ENCODE measurements at places on chromosomes 1 and 21. TPM values are rescaled to one million over a fixed set of nuclear protein-coding genes. Genes with fewer than 3 reads are reported as not detected.

SPRR3 gene
- 10.0 TPM for total RNA-seq

TCEA3 gene
- 44.8 TPM for total RNA-seq

STX12 gene
- 81.6 TPM for total RNA-seq

DMRTA2 gene
- not detected for total RNA-seq

RHEX gene
- 12.5 TPM for total RNA-seq

- DNase-seq, result no peak
These were observed 91.3 kb upstream of the HNRNPU start for GRCh38 chr1:244955661-244956060.

DNA sequence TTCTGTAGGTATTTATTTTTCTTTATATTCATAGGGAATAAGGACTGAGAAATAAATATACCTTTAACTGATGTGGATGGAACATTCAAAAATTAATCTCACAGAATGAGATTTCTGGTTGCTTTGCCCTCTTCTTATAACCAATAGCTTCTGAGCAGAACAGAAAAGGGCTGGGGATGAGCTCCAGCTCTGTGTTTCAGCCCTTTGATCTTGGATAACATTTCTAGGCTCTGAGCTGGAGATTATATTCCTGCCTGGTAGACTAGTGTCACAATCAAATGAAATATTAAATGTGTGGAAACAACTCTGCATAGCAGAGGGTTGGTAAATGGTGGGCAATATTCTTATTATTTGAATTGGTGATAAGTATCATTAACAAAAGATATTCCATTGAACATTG, 14.6 kb downstream of the MAP3K21 start:
- no peak for DNase-seq

- no peak for DNase-seq
These were observed 203.4 kb upstream of the SPAG17 start for GRCh38 chr1:118388301-118388959.

DNA sequence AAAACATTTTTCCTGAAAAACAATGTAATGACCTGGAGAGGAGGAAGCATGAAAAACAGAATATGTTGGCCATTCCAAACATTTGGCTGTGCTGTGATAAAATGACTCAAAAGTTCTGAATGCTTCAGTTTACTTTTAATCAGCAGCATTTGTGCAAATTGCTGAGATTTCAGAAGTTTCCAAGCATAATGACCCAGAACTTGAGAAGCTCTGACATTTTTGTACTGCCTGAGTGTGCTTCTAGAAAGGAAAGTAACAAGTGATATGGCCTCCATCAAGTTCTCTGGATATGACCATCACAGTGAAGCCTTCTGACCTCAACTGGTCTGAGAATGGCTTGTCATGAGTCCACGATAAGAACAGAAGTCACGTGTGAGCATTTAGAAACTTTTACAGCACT, 283.4 kb upstream of the ZRANB2 start:
- DNase-seq, result no peak

GRCh38 chr1:240169188-240169587, 77.5 kb downstream of the FMN2 start:
- DNase-seq, result no peak

GRCh38 chr1:40155910-40156309, 5.3 kb upstream of the RLF start:
- no peak for DNase-seq

DNA sequence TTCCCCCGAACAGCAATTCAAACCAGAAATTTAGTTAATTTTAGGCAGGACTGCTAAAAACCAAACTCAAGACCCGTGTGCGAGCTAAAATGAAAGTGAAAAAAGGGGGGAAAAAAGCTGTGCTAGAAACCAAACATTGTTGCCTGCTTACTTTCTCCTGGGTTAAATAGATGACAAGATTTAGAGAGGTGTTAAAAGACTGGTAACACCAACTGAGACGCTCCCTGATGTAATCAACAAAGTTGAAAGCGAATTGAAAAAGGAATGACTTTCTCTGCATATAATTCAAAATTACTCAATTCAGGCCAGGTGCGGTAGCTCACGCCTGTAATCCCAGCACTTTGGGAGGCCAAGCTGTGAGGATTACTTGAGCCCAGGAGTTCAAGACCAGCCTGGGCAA, 6.8 kb downstream of the CDCA8 start:
- DNase-seq, result no peak

DNA sequence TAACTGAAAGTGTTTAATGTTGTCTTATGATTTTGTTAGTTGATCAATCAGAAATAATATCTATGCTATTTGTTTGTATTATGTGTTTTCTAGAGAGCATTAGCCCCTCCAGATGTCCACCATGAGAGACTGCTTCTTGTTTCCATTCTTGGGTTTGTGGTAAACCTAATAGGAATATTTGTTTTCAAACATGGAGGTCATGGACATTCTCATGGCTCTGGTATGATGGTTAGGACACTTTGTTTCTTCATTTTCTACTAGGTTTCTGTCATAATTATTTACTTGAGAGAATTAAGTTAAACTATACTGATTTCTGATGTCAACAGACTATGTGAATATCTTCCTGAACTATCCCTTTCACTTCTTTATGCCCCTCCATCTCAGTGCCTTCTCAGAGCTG, 16.1 kb downstream of the SLC30A7 start:
- no peak for DNase-seq

DNA sequence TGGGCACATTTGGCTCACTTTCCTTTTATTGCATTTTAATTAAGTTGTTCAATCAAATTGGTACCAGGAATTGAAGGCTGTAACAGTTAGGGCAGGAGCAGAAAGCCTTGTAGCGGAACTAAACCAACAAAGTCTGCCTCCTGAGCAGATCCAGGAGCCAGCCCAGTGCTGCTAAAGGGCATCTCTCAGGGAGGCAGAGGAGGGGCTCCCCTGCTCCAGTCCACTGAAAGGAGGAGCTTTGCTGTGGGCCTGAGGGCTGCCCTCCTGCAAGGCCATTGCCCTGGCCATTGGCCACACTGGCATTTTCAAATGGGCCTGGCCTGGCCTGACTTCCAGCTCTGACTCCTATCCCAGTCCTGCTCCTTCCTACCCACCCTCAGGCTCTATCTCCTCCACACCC, 3.7 kb upstream of the TRABD2B start:
- no peak for DNase-seq

DNA sequence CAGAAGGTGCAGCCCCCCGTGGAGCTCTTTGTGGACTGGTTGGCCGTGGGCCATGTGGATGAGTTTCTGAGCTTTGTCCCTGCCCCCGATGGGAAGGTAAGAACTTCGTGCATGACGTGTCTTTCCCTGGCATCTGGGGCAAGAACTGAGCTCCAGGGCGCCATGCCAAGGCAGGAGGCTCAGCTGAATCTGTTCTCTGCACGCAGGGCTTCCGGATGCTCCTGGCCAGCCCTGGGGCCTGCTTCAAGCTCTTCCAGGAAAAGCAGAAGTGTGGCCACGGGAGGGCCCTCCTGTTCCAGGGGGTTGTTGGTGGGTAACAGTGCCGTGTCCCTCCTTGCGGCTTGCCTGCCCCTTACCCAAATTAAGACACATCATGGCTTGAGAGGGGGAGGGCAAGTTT, 27.7 kb downstream of the PADI3 start:
- no peak for DNase-seq

- DNase-seq, result no peak
These were observed 30.3 kb downstream of the SLC45A1 start for GRCh38 chr1:8348047-8348776.

DNA sequence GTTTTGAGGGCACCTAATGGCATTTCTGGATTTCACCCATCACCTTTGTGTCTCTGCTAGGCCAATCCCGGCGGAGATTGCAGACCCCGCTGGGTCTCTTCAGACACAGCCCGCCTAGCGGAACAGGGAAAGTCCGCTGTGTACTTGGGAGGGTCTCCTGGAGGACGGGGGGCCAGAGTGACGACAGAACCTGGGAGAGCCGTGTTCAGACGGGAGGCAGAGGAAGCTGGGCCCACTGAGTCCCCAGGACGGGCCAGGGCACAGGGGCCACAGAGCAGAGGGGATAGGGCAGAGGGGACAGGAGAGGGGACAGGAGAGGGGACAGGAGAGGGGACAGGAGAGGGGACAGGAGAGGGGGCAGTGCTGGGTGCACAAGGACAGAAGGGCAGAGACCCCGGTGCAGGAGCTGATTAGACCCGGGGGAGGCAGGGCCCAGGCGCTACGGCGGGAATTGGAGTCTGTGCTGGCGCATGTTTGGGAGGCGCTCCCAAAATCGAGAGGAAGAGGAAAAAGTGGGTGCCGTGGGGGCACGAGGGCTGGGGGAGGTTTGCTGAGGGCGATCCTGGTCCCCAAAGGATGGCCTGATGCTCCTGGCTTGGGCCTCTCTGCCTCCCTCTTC, 12.7 kb downstream of the TRPM2 start:
- DNase-seq, result no peak

DNA sequence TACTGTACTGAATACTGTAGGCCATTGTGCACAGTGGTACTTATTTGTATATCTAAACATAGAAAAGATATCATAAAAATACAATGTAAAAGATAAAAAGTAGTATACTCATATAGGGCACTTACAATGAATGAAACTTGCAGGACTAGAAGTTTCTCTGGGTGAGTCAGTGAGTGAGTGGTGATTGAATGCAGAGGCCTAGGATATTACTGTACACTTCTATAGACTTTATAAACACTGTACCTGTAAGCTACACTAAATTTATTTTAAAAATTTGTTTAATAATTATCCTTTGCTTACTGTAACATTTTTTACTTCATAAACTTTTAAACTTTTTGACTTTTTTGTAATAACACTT, 82.5 kb downstream of the FGGY start:
- no peak for DNase-seq

DNA sequence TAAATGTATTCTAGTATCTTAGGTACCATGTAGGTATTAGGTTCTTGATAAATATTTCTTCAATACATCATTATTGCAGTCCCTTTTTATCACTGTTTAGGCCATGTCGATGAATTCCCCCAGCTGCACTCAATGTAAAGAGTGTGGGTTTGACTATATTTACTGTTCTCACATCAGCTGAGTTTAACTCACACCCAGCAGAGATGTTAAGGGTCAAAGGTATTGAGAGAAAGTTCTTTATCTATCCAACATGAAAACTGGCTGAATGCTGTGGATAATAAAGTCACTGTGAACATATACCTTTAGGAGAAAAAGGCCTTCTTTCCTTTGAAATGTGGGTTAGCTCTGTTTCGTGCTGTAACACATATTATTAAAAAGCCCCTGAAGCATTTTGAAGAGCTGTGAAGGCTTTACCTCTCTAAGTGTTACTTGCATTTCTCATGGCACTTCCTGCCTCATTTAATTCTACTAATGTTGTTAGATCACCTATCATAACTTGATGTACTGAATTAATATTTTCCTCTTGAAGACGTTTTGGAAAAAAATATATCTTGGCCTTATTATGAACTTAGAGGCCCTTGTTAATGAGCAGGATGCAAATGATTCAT, 19.1 kb upstream of the LYST start:
- no peak for DNase-seq

DNA sequence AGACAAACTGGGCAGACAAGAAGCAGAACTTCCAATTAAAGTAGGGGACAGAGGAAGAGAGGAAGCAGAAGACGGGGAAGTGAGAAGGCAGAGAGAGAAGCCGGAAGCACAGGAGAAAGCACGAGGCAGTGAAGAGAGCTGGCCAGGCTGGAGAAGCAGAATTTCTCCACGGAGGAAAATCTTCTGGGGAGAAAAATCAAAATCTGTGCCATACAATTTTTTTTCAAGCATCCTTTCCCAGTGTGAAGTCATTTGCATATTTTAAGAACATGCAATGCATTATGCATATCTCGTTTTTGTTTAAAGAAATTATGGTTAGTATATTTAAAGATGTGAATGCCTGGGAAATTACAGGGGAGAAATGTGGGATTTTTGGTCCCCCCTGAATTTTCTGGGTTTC, 7.3 kb upstream of the CAMK2N1 start:
- DNase-seq, result no peak

- DNase-seq, result no peak
These were observed 18.4 kb upstream of the LY9 start for GRCh38 chr1:160777486-160778089.

- DNase-seq, result no peak
These were observed 61.1 kb upstream of the C1orf87 start for GRCh38 chr1:60134716-60135115.

- DNase-seq, result no peak
These were observed 109.9 kb downstream of the TAS1R2 start for GRCh38 chr1:18749569-18749968.

DNA sequence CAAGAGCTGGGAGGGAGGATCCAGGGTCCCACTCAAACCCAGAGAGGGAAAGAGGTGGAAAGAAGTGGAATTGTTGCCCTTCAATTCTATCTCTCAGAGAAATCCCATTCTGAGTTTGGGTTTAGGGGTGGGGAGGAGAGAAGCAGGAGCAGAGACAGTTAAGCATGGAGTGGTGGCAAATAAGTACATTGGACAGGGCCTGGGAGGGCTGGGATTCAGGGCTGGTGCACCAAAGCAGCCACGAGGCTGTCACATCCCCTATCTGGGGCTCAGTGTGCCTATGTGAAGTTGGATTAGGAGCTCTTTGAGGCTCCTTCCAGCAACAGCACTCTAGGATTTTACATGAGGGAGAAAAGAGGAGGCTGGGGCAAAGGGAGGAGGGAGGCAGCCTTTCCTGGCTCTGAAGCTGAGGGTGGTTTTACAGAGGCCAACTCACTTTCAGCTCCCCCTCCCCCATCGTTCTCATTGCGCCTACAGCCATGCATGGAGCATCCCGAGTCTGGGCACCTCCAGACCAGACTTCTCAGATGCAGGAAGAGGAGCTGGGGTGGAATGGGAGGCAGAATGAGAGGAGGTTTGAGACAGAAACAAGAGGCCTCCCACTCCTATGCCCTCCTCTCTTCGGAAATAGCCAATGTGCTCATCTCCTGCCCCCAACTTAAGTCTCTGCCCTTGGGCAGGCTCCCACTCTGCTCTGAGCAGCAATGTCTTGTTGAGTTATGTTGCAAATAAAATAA, 3.0 kb upstream of the SYT6 start:
- DNase-seq, result no peak

DNA sequence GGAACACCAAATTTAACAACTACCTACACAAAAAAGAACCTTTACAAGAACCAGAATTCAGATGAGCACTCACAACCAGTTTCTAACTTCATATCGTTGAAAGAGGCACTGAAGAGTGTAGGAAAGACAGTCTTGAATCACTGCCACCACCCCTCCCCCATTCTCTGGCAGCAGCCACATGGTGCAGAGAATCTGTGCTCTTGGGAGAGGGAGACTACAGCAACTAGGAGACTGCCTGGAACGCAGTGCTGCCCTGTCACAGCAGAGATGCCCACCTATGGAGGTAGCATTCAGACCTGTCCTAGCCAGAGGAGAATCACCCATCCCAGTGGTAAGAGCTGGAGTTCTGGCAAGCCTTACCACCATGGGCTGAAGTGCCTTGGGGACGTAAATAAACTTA, 7.3 kb downstream of the CCN1 start:
- DNase-seq, result no peak

GRCh38 chr1:232066521-232066920, 439.9 kb downstream of the DISC1 start:
- no peak for DNase-seq

DNA sequence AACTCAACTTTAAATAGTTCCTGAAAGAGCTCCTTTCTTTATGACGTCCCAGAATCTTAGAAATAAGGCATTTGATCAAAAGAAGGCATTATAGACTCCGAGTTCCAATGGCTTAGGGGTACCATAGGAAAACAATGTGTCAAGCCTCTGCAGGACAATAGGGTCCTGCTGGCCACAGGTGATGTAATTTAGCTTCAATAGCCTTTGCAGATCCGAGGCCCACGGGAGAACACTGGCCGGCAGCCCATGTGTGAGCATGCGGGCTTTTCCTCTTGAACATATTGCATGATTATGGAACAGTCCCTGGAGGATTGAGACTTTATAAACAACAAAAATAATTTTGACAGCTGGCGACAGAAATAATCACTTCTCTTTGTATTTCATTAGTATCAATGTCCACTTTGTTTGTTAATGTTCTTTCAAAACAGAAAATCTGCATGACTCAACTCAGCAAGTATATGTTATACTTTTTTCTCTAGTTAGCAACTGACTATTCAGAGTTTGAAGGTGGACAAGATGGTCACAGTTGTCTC, 49.0 kb upstream of the NR5A2 start:
- DNase-seq, result no peak

All from urinary bladder (tissue), 4 donors.